CD8-positive, alpha-beta memory T cell (primary cell): ENCODE measurements at places on chromosomes 16 and 17. TPM values are rescaled to one million over a fixed set of nuclear protein-coding genes. Genes with fewer than 3 reads are reported as not detected.

Gene ZPBP2
- 0.74 TPM for total RNA-seq

Gene CACNG1
- not detected for total RNA-seq

Gene TP53TG3B
- total RNA-seq, result not detected

Gene ZCCHC14
- 6.2 TPM for total RNA-seq

GRCh38 chr16:764848-765487 lies 4.4 kb downstream of the MSLN start:
- DNase-seq, result no peak

GRCh38 chr17:511001-511698 lies 158.5 kb upstream of the RPH3AL start:
- no peak for DNase-seq

- no peak for DNase-seq
These were observed 15.0 kb downstream of the MRM1 start for GRCh38 chr17:36616061-36617029.

DNA sequence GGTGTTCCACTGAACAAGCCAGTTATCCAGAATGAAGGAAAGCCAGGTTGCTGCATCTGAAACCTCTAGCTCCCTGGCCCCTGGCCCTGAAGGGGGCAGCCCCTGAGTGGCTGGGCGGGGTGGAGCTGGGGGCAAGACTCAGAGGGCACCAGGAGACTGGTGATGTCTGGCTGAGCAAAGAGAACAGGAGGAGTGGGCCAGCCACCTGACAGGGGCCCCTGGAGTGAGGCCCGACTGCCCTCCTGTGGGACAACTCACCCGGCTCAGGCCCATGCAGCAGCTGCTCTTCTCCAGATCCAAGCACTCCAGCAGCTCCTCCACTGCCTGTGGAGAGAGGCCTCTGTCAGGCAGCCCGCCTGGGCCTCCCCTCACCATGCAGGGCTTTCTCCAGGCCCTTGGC lies 60.4 kb downstream of the PIPOX start:
- no peak for DNase-seq

DNA sequence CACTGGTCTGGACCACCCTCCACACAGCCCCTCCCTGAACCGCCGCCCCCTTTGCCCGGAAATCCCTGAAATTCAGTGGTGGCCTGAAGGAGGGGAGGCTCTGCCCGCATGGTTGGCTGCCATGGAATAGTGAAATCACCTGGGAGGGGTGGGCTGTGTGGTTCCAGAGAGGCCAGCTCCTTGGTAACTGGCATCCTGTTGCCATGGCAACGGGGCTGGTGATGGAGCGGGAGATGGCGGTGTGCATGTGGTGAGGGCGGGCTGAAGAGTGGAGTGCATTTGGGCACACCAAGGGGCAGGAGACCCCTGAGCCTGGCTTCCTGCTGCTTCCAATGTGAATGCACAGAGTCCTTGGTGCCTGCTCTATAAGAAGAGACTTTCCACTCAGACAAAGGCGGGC lies 2.4 kb downstream of the EFNB3 start:
- no peak for DNase-seq

DNA sequence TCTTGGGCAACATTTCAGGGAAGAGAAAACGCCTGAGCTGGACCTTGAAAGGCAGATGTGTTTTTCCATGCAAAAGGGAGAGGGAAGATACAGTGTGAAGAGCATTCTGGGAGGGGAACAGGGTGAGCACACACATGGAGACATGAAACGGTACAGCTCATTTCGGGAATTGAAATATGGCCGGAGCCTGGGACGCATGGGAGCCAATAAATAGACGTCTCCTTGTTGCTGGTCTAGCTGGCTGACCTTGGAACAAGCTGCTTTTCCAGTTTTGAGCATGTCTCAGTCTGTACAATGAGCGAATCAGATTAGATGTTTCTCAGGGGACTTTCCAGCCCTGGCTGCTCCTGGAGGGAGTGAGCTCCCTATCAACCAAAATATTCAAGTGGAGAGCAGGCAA lies 63.6 kb downstream of the ASIC2 start:
- DNase-seq, result no peak

- DNase-seq, result no peak
These were observed 134.6 kb downstream of the CYB561 start for GRCh38 chr17:63311416-63311937.
